Motor neuron (in vitro differentiated cells): ENCODE measurements at places on chromosomes 6 and 20. TPM values are rescaled to one million over a fixed set of nuclear protein-coding genes. Genes with fewer than 3 reads are reported as not detected.

DNA sequence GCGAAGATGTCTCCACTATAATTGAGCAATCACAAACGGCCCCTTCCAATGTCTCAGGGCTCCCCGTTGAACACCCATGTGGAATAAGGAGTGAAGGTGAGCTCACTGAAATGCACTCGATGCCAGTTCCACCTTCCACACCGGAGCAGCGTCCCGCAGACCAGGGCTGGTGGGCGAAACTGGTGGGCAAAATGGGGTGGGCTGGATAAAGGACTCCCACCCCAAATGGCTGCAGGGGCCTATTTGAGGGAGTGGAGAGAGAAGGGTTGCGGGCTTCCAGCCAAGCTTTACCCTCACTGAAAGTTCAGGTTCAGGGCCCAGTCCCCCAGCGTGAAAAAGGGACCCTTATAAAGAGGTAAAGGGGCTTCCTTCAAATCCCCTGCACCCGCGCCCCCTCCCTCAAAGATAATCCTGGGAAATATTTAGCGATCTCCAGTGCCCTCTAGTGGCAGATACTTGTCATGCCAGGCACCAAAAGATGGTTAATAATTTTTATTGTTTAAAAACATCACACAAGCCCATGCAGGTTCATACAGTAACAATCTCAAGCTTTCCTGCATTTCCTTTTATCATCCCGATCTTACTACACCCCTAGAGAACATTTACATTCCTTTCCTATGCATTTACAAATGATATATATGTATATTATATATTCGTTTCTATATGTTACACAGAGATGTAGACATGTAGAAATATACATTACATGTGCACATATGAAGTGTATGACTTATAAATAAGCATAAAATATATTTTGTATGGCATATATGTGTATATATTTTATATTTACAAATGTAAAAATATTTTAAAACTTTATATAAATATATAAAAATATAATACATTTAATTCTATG, 58.2 kb upstream of the NKX2-2 start:
- ATAC-seq, result no peak

DNA sequence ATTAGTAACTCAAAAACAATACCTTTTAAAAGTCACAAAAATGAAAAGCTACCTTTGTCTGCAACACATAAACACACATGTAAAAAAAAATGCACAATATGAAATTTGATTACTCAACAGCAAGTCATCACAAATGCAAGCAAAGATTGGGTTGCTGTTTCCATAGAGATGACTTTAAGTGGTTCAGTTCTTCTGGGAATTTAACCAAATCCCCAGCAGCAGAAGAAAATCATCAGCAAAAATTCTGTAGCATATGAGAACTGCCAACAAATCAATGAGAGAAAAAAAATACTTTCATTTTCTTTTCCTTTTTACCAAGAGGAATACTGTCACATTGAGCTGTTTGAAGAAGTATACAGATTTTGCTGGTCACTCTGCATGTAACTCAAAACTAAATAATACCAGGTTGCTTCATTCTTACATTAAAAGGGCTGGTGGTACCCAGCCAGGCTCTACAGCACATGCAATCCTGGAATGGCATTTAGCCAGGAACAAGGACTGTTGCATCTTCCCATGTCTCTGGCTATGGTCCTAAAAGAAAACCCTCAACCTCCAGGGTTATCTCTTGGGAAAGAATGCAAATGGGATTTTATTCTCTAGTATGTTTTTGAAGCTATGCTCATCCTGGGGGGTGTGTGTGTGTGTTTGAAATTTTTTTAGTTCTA, 158.3 kb downstream of the OPRM1 start:
- ATAC-seq, result no peak

- no peak for ATAC-seq
These were observed 137.2 kb downstream of the EYA2 start for GRCh38 chr20:47031821-47032220.

GRCh38 chr20:32534661-32535240, 50.4 kb downstream of the NOL4L start:
- ATAC-seq, result no peak

DNA sequence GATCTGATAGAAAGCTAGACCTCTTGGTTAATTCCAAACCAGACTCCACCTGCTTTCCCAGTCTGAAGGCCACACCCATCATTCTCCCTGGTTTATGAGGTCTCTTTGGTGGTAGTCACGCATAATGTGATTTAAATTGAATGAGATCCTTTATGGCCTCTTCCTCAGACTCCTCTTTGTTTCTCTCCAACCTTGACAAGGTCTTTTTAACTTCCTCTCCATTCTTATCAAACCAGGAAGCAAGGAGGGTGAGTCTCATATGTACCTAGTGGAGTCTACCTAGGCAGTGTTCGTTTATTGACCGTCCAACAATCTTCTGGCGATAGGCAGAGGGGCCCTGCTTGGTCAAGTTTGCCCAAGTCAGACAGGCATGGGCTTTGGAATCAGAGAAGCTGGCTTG, 184.2 kb upstream of the LAMP5 start:
- ATAC-seq, result no peak

GRCh38 chr6:4645713-4646360, 130.4 kb upstream of the CDYL start:
- no peak for ATAC-seq

GRCh38 chr6:93453956-93454355, 34.6 kb upstream of the EPHA7 start:
- ATAC-seq, result no peak

Gene HMGN4
- 43.7 and 49.8 TPM in 2 replicates for total RNA-seq

Gene INSM1
- 6.5 and 8.8 TPM in 2 replicates for total RNA-seq
